Common myeloid progenitor, CD34-positive (primary cell): ENCODE measurements at places on chromosomes 16 and 17.
A peak's percentile ranks its signal among the peaks of the same experiment; 100 is the strongest.

GRCh38 chr17:75404223-75404730 is 1.2 kb downstream of the GRB2 start:
- peak; percentile 86 for DNase-seq

DNA sequence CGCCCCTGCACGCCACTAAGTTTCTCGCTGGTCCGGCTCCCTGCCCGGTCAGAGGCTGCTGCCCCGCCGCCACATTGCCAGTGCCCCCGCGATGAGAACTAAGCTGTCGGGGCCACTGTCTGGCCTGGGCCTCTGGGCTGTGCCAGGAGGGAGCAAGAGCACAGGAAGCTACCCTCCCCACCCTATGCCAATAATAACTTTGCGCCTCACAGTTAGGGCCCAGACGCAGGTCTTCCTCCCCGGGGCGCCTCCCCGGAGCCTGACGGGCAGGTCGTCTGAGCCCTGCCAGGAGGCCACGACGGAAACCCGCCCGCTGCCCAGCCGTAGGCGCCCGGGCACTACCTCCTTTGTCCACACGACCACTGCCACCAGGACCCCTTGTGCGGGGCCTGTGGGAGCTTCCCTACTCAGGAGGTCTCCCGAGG is 1.5 kb downstream of the ZFPM1 start:
- DNase-seq: no peak

GRCh38 chr16:4378161-4378666 is 6.6 kb downstream of the VASN start:
- DNase-seq: no peak

- no peak for DNase-seq
Measured at GRCh38 chr16:55333684-55334083, 9.7 kb downstream of the IRX6 start.

DNA sequence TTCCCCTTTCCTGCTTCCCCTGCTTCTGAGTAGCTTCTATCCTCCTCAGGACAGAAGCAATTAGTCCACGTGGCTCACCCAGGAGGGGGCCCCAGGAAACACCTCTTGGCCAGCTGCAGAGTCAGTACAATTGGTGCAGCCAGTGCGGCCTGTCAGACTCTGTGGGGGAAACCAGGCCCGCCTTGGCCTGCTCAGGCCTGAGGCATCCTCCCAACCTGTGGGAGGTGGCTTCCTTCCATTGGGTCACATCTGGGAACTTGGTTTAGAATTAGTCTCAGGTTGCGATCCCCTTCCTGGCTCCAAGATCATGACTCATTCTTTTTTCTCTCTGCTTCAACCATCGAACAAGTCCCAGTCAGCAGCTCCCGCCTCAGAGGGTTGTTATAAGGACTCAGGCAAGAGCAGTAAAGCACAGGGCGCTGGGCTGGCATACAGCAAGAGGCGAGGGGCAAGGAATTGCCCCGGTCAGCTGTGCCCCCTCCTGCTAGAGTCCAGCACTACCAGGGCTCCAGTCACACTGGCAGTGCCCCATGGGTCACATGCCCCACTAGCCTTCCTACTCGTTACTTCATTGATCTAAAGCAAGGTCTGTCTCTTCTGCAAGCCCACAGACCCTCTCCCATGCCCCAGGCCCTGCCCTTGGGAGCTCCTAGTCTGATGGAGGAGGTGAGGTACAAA is 8.1 kb upstream of the EPX start:
- DNase-seq: peak; percentile 9

DNA sequence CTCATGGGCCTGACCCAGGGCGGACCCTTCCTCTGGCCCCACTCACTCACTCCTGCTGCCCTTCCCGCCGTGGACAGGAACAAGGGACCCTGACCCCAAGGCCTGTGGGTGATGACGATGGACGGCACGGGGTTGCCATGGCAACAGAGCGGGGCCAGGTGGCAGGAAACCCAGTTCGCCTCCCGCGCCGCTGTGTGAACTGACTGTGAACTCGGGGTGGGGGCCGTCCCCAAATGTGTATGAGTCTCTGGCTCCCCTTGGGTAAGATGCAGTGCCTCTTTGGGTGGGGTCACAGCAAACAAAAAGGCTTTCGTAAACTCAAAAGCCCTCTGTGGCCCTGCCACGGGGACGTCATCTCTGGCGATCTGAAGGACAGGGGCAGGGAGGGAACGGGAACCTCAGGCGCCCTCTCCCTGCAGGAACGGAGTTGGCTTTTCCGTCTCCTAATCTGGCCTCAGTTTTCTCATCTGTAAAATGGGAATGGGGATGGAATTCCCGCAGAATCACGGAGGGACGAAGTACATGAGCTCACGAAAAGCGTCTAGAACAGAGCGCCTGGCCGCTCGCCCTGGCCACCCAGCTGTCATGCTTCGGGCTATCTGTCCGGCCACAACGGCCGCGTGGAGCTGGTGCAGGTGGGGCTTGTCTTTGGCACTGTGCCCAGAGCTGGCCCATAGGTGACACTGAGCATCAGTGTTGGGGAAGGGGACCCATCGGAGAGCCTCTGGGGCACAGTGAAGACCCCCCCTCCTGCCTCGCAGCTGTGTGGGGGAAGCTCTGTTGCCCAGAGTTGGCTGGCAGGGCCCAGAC is 44.9 kb upstream of the PABPN1L start:
- peak; percentile 49 for DNase-seq

- no peak for DNase-seq
Measured at GRCh38 chr16:87562201-87562600, 40.1 kb upstream of the JPH3 start.

DNA sequence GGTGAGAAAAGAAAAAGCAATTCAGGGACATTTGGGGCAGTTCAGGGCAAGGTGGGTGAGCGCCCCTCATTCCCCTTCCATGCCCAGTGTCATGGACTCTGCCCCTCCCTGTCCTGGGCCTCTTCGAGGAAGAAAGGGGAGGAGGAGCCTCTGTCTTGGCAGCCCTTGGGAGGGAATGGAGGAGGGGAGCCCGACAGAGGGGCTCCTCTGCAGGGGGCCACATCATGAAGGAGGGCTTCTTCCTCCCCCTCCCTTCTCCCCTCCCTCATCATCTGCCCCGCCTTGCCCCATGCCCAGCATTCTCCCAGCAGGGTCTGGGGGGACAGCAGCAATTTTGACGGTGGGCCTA is 33.2 kb upstream of the TAC4 start:
- no peak for DNase-seq

- peak; percentile 83 for DNase-seq
Measured at GRCh38 chr16:9008601-9009260, 45.0 kb upstream of the USP7 start.
